ENCODE measurements at places on chromosomes 6 and 20.

DNA sequence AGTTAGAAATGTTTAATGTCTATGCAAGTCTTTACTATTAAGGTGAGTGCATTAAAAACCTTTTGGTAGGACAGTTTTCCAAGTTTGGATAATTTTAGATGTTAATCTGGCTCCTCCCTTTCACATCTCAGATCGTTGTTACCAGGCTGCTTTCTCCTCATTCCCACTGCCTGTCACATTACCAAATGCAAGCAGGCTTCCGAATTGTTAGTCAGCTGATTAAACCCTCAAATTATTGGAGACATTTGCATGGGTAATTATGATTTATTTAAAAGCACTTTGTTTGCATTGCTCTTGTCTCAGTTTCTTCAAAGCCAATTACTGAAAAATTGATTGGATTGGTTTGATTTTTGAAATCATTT, 816.5 kb downstream of the KIF16B start:
- DNase-seq = no peak

GRCh38 chr6:40410821-40411220, 176.3 kb downstream of the LRFN2 start:
- no peak for DNase-seq

GRCh38 chr6:81624453-81624852, 128.0 kb downstream of the TENT5A start:
- DNase-seq = no peak

DNA sequence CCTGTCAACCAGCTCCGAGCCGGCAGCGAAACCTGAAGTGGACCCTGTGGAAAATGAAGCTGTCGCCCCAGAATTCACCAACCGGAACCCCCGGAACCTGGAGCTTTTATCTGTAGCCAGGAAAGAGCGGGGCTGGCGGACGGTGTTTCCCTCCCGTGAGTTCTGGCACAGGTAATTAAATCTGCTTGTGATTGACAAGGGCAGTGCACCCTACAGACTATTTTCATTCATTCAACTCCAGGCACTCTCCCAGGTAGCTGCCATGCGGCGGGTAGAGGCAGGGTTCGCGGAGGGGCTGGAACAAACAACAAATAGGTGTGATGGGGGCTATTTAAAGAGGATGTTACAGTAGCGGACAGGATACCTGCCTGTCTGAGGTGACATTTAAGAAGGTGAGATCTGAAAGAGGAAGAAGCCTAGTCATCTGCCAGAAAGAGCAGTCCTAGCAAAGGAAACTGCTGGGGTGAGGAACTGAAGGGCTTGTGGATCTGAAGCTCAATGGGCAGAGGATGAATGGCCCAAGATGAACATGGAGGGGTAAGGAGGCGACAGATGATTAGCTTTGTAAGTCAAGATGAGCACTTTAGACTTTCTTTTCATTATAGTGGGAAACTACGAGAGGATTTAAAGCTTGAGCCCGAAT, 810 bp downstream of the MRPL18 start:
- DNase-seq = no peak

GRCh38 chr20:36833275-36834020, 42.5 kb upstream of the TLDC2 start:
- no peak for DNase-seq

DNA sequence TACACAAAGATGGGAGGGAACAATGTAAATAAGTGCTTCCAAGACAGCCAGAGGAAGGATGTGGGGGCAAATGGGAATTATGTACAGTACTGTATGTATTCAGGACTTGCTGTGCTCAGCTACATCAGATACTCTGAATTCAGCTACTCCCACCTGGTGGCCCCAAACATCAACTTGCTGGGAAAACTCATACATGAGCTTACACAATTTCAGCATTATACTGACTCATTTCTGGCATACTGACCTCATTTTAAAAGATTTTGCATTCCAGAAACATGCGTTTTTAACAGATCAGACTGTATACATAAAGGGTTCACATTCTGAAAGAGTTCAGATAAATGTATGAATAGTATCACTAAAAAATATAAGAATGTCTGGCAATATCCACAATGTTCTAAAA, 59.7 kb downstream of the GPX5 start:
- DNase-seq = no peak

DNA sequence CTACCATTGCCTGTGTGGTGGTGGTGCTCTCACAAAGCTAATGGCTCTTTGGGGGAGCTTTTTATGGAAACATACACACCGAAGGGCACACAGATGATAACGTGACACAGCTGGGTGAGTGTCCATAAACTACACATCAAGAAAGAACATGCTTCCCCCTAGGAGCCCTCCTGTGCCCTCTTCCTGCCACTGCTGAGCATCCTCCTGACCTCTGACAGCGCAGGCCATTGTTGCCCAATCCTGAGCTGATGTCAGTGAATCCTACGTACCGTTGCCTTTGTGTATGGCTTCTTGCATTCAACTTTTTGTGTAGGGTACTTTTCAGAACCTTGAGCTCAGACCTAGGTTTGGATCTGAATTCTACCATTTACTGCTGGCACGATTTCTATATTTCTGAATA, 65.8 kb upstream of the SLC22A1 start:
- DNase-seq = no peak

DNA sequence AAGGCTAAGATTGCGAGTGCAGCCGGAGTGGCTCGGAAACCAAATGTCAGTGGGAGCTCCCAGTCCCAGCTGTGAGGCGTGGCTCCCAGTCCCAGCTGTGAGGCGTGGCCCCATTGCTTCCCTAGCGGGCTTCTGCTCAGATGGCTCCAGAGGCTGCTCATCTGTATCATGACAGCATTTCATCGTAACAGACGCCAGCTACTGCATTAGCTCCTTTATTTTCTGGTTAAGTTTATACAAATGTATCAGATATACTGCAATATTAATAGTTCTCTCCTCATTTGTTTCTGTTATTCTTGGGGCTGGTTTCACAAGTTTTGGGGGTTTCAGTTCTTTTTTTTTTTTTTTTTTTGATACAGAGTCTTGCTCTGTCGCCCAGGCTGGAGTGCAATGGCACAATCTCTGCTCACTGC, 34.7 kb upstream of the TBXT start:
- DNase-seq = peak; percentile 74

DNA sequence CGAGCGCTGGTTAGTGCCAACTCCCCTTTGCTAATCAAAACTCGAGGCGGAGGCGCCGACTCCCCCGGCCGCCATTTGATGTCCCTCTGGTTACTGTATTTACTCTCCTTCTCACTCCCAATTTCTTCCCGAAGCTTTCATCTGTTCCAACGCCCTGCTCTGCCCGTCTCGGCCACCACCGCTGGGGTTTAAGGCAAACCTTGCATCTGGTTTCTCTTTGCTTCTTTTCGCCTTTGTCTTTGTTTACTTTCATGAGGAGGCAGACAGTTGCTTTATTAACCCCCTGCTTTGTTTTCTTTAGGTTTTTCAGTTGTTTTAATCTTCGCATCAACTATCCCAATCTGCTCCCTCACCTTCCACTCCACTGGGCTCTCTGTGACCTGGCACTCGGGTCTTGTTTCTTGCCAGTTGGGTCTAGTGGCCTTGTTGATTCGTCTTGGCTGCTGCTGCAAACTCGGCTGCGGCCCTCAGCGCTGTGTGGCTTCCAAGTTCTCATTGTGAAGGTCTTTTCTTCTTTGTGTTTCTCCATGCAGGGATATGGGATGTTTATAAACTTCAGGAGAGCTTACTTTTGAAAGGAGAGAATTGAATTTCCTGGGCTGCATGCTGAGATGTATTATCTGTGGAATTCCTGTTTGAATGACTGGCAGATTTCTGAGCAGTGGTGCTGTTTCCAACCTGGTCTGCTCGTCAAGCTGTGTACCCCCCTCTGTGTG, 155.1 kb downstream of the CDC5L start:
- DNase-seq = no peak

DNA sequence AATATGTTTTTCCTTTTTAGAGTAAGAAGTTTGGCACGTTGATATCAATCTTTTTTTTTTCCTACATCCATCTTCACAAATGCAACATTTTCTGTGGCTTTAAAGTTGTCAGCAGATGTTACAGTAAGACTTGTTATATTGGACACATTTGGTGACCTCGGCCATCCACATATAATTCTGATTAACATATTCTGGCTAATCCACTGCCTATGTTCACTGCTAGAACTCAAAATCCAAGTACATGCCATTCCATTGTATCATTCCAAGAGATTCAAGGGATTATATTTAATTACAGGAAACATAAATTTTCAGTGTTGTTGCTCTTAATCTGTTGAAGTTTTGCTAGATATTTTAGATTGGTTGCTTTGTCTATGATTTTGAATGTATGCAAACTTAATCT, 367.6 kb downstream of the TENT5A start:
- no peak for DNase-seq

DNA sequence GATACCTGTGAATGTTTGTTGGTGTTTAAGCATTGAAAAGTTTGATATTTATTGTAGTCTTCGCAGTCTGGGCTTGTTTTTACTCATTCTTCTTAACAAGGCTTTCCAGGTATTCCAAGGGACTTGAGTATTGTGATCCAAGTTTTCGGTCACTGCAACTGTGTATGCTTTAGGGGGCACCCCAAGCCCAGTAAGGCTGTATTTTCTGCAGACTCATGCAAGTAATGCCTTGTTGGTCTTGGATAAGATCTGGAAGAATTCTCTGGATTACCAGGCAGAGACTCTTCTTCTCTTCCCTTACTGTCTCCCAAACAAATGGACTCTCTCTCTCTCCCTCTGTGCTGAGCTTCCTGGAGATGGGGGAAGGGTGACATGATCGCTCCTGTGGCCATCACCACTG, 82.1 kb downstream of the RFPL4B start:
- DNase-seq = no peak

GRCh38 chr6:4059115-4059777, 19.7 kb downstream of the FAM217A start:
- no peak for DNase-seq

- DNase-seq = no peak
Observed at GRCh38 chr20:43711098-43711654, 15.6 kb downstream of the GTSF1L start.

GRCh38 chr20:16553684-16554083, 19.6 kb downstream of the KIF16B start:
- DNase-seq = no peak

GRCh38 chr6:14046476-14047068, 71.0 kb upstream of the CD83 start:
- DNase-seq = no peak

DNA sequence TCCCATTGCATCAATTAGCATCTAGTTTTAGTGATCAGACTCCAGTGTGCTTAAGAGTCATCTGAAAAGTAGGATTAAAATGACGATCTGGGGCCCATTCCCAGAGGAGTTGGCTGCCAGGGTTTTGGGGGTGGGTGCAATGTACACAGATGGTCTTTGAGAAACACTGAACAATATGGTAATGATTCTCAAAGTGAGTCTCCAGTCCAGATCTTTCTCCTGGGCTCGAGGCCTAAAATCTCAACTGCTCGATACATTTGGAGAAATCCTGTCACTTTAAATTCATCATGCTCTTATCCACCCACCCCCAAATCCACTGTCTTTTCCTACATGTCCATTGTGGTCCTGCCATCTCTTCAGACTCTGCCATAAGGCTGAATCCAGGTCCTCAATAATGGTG, 80.7 kb upstream of the MYLIP start:
- no peak for DNase-seq

- no peak for DNase-seq
Observed at GRCh38 chr6:44263354-44264100, 1.8 kb downstream of the NFKBIE start.

GRCh38 chr6:169292338-169293124, 38.9 kb upstream of the THBS2 start:
- DNase-seq = peak; percentile 45

DNA sequence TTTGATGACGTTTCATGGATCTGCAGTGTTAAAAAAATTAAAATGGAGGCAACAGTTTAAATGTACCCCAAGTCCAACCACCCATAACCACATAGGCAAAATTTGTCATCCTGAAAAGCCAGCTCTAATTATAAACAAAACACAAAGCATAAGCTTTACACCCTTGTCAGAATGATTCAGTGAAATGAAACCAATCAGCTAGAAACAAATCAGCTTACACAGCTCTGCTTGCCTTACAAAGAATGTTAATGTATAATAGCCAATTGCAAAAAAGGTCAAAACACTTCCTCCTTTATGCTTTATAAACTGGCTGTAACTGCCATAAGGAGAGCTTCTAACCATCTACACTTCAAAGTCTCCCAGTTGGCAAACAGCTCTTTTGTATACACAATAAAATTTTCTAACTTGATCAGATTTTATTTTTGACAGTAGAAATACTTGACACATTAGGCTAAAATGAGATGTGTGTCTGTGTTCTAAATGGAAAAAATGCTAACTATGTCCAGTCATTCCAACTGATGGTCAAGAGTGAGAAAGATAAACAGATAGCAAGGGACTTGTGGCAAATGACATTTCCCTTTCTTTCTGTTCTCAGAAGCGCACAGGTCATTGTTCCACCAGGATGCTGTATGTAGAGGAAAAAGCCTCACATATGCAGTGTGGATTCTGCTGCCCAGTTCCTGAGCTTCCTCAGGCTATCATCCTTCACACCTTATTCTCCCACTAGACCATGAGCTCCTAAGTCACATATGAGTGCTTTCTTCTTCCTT, 344.3 kb upstream of the ID4 start:
- DNase-seq = no peak

- DNase-seq = no peak
Observed at GRCh38 chr6:117007659-117008058, 130.6 kb downstream of the RFX6 start.

GRCh38 chr20:13841206-13841605, 56.4 kb downstream of the NDUFAF5 start:
- no peak for DNase-seq

DNA sequence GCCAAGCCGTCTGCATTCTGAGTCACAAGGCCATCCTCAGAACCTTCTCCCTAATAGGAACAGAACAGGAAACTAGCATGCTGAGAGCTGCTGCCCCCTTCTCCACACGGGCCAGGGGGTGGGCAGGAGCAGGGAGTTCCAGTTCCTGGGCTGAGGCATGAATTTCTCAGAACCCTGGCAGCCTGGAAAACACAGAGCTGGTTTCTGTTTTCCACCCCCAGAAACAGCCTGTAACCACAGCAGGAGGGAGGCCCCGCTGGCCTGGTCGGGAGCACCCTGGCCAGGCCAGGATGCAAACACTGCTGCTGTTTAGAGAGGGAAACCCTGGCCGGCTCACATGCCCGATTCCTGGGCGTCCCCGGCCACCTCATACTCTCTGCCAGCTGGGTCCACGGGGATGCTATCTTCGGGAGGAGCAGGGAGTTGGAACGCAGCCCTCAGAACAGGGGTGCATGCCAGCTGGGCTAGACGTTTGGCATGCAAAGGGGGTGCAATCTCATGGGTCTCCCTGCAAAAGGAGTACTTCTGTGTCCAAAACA, 130.1 kb downstream of the NFATC2 start:
- DNase-seq = peak; percentile 60

- DNase-seq = no peak
Observed at GRCh38 chr20:3156811-3157619, 2.6 kb downstream of the FASTKD5 start.

DNA sequence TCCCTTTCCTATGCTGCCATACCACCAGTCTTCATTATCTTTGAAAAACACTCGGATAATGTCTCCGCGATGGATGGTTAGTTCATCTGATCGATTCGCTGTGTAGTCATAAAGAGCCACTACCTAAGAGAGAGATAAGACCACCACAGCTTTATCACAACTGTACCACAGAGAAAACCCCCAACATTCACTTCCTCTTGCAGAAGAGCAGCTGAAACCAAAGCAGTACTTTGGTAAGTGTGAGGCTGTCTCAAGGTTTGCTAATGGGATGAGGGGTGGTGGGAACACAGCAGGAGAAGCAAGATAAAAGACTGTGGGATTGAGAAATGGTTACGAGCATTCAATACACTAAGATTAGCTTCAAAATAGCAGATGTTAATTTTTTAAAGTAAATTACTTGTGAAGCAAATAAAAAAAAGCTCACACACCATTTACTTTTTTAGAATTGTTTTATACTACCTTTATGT, 142.1 kb downstream of the MYB start:
- no peak for DNase-seq

All from left ventricle myocardium superior (tissue), 1 donor.